ENCODE measurements at places on chromosomes 6 and 20.

- no peak for DNase-seq
Measured at GRCh38 chr6:37641546-37641945, 56.1 kb downstream of the MDGA1 start.

DNA sequence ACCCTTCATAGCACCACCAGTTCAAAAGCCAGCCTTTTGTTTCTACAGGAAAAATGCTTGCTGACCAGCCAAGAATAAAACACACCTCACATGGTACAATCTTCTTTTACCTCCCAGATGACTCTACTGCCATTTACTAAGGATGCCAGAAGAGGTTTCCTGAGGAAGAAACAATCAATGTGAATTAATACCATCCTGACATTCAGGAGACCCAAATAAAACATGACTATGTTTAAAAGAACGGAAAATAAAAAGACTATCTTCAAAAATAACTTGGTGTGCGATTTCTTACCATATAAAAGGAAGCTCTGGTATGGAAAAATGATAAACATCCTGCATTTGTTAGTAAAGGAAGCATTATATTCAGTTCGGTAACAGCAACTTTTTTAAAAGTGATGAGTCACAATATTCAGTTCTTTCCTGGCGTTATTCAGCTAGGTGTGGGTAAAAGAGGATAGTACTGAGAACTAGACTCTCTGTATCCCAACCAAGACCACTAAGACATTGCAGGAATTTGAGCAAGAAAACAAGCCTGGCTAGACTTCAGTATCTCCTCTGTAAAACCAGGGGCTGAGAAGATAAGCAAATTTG lies 16.3 kb downstream of the COL21A1 start:
- DNase-seq: no peak

DNA sequence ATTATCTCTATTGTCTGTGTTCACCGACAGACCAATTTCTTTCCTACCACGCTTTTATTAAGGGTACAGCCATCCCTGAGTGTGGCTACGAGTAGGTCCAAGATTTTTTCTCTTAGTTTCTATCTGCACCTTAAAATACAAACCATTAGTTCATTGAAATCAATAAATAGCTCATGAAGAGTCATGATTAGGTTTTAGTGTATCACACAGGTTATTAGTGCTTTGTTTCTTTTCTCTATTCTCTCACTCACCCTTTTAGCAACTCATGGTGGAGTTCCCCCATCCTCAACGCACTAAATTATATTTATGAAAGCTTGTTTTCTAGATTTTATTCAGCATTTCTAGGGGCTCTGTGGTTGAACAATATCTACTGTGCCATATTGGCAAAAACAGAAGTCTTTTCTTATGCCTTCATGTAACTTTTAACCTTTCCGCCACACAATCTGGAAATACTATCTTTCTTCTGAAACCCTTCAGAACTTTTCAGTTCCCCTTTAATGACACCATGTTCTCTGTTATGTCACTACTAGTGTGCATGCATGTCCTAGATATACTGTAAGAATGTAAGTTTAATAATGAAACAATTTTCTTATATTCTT lies 128.2 kb upstream of the LAMA2 start:
- no peak for DNase-seq

DNA sequence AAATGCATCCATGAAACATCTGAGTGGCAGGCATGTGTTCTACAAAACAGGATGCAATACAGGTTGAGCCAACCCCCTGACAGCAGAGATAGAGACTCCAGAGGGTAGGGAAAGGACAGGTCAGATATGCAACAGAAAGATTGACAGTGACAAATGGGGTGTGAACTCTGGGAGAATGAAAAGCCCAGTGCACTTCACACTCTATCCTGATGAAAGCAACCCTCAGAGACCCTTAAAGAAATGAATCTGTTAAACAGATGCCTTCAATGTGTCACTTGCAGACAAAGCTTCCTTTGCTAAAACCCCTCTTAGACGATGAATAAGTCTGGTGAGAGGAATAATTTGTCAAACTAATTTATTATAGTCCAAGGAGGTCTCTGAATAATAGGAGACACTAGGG lies 89.9 kb downstream of the RFPL4B start:
- DNase-seq: no peak

DNA sequence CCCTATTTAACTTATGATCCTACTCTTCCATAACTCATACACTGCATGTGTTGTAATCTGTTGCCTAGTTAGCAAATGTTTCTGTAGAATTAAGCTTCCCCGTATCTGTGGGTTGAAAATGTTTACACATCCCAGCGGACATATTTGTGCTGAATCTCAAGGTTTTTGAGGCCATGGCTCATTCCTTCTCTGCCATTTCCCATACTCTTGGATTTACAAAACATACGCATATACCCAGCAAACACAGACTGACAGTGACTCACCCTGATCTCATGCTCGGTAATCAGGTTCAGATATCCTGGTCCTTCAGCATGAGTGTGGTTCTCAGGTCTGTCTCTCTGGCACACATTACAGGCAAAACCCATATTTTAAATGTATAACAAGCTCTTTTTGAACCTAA lies 58.7 kb downstream of the AGPAT4 start:
- DNase-seq: peak; percentile 90

DNA sequence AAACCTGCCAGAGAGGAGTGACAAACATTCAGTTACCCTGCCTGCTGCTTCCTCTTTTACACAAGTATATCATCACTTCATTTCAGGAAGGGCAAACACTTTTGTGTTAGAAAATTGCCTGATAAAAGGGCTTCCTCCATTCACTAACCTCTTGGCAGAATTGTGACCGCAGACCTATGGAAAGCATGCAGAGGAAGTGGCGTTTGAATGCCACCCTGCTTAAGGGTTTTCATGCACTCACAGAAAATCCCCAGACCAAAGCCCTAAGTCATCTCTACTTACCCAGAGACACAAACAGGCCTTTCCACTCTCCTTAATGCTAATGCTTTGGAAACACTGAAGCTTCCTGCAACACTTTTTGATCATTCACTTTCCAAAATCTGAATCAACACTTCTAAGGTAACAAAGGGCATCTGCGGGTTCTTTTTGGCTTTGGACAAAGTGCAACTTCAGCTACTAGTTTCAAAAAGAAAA lies 22.1 kb upstream of the RALGAPA2 start:
- no peak for DNase-seq

DNA sequence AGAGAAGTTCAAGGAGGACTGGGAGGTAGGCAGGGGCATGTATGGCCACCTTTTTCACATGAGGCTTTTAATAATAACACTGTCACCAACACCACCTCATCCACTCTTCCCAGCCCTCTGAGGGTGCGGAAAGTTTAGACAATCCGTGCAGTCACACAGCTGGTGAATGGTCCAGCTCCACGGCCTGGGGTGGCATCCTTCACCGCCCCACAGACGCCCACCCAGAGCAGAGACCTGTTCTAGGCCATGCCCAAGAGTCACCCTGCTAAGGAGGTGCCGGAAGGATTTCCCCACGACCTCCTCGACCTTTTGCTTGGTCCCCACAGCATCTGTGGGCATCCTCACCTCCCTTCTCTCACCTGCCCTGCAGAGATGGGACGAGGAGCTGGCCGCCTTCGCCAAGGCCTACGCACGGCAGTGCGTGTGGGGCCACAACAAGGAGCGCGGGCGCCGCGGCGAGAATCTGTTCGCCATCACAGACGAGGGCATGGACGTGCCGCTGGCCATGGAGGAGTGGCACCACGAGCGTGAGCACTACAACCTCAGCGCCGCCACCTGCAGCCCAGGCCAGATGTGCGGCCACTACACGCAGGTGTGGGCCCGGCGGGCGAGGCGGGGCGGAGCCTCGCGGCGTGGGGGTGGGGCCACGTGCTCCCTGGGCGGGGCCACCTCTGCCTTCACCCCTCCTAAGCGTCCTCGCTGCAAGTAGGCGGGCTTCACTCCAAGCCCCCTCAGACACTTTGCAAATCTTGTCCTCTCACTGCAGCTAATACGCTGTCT lies 4.4 kb downstream of the PI16 start:
- no peak for DNase-seq

GRCh38 chr6:150276168-150276936 lies 92.5 kb upstream of the IYD start:
- DNase-seq: no peak

- DNase-seq: no peak
Measured at GRCh38 chr20:51369503-51369902, 173.0 kb downstream of the NFATC2 start.

All from astrocyte of the cerebellum (primary cell).